Stimulated activated CD4-positive, alpha-beta T cell treated with anti-CD3 and anti-CD28 coated beads, Interleukin-15, amount 100 ng/mL, for 48 hours (primary cell): ENCODE measurements at places on chromosomes 7 and 10.

DNA sequence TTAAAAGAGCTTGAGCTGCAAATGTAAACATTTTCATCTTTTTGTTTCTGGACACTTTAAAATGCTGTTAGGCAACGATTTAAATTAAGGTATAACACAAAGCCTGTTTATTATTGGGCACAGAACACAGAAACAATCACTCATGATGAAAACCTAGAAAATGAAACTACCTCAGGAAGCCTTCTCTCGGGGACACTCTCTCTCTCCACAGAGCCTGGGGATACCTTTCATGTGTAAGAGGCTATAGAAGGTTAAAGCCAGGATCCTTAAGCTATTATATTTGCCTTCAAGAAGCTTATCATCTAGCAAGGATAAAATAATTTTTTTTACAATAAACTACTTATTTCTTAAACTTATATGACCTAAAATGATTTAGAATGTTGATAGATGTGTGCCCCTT is 194.1 kb downstream of the SKAP2 start:
- DNase-seq = no peak

DNA sequence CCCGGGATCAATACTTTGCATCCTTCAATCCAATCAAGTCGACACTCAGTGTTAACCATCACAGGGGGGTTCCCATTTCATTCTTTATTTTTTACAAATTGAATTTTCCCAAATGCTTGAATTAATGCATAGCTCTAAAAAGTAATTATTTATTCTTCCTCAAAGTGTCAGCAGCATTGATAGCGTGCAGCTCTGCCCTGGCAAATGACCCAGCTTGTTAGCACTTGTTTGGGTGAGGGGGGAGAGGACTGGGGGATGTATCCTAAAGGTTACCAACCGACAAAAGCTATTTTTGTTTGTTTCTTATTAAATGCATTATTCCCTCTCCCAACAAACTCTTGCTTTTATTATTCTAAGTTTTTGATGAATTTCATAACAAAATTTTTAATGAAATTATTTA is 27.0 kb upstream of the ELMO1 start:
- DNase-seq = no peak

DNA sequence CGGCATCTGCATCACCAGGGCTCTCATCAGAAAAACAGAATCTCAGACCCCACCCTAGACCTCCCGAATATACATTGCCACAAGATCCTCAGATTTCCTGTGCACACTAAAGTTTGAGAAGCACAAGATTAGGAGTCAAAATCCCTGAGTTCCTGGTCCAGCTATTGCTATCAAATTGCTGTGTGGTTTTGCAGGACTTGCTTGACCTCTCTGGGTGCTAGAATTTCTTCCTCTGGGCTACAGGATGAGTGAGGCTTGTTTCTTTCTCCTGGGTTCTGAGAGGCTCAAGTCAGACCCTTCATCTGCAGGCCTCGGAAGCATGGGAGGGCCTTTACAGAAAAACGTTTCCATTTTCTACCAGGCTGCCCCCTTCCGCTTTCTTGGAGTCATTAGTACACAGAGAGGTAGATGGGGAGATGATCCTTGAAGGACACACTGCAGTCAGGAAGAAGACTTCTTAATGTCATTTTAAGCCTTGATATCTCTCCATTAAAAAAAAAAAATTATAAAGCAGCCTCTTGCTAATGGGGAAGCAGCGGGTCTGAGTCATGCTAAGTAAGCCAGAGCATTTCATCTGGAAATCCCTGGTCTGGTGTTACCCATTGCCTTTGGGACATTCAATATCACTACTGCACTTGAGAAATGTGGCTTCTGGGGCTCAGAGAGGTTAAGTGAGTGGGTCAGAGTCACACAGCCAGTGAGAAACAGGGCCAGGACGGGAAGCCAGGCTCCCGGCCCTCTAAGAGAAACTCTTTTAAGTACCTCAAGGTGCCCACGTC is 173.5 kb downstream of the KCNMA1 start:
- DNase-seq = no peak

DNA sequence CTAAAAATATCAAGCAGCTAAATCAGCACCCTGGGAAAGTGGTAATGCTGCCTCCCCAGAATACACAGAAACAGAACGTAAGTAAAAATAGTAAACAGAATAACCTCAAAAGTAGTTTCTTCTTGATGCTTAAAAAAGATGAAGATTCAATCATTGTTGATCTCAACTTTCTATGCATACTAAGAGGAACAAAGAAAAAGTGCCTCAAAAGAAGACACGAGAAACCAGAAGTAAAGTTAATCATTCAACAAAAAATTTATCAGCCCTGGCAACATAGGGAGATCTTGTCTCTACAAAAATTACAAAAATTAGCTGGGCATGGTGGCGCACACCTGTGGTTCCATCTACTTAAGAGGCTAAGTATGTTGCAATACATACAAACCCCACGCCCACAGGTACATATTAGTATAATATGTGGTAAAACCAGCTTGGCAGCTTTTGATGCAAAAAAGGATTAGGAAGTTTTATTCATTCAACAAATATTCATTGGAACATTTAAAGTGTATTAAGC is 153.7 kb downstream of the NRBF2 start:
- no peak for DNase-seq
